ENCODE measurements at places on chromosomes 7 and 10. TPM values are rescaled to one million over a fixed set of nuclear protein-coding genes. Genes with fewer than 3 reads are reported as not detected.

The ELN gene
- 4.0 TPM for total RNA-seq

The OR2A1 gene
- total RNA-seq, result 0.10 TPM

DNA sequence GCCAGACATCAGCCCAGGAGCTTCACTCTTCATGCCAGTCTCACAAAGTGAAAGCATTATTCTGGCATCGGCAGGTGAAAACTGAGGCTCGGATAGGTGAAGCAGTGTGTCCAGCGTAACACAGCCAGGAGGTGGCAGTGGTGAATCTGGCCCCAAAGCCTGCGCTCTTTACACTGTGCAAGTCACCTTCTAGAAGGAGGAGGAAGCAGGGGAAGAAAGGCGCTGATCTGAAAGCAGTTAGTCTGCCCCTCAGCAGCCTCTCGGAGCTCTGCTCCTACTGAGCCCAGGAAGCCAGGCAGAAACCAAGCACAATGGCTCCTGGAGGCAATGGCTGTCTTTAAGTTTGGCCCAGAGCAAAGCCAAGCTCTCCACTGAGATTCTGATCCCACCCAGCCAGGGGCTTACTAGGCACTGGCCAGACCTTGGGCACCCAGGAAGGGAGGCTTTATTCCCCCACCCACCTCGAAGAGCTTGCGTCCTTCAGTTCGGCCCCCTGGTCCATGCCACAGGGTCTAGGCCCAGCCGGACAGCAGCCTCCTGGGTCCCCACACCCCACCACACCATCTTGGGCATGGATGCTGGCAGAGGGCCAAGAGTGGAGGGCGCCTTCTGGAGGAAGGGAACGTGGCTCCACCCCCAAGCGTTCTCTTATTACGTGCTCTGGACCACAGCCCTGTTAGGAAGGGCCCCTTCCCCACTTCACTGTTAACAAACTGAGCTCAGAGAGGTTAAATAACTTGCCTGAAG lies 104.5 kb downstream of the GRID1 start:
- peak; percentile 78 for DNase-seq

DNA sequence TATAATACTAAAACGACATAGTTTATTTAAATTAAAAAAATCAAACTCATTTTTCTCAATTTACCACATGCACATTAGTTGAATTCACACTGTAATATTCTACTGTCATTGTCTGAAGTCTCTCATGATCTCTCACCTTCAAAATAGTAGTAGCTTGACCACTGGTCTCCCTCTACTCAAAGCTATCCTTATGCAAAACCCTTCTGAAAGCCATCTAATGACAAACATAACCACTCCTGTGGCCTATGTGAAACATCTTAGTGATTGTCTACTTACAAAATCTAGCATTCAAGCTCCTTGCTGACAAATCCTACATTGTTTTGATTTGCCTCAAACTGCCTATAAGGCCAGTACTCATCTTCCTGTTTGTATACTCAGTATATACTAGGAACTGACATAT lies 606.0 kb upstream of the GHITM start:
- DNase-seq, result no peak

- no peak for DNase-seq
Observed at GRCh38 chr10:88482220-88482619, 100.9 kb downstream of the RNLS start.

- no peak for DNase-seq
Observed at GRCh38 chr7:134362587-134363483, 46.1 kb upstream of the SLC35B4 start.

DNA sequence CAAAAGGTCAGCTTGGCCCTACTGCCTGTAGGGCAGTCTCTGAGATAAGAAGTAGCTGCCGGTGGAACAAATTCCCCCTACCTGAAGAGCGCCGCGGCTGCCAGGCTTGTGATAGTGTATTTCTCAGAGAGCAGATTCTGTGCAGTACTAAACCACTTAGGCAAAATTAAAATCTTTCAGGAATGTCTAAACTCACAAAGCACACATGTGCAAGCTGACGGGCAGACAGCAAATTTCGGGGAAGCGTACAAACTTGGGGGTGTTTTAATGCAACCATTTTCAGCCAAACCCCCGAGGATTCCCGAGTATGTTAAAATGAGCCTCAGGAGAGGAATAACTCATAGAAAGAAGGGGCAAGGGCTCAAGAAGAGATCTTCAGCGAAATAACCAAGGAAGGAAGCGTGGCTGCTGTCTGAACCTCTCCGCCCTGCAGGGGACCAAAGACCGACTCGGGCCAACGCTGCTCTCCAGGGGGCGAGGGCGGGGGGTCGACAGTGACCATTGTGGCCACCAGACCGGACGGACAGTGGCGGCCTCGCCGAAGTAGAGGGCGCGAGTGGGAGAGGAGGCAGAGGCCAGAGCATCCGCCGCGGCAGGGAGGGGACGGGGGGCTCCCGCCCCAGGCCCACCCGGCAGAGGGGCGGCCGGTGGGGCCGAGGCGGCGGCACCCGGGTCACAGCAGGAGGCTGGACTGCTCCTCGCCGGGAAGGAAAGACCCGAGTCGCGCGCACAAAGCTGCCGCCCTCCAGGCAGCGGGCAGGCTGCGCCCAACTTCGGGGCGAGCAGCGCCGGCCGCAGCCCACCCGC lies 819 bp downstream of the HYCC1 start:
- peak; percentile 51 for DNase-seq

- DNase-seq, result no peak
Observed at GRCh38 chr7:5479941-5480517, 56.4 kb upstream of the TNRC18 start.
